ENCODE measurements at places on chromosomes 5 and 9. TPM values are rescaled to one million over a fixed set of nuclear protein-coding genes. Genes with fewer than 3 reads are reported as not detected.

- no peak overlapping the region for H3K4me3 ChIP-seq
- H3K36me3 ChIP-seq: no peaks in the 10 kb centered on the region
- H3K27me3 ChIP-seq: no peaks in the 10 kb centered on the region
- no peaks in the 10 kb centered on the region for H3K4me1 ChIP-seq
Observed at GRCh38 chr5:146762830-146763229, 115.7 kb downstream of the PPP2R2B start.

DNA sequence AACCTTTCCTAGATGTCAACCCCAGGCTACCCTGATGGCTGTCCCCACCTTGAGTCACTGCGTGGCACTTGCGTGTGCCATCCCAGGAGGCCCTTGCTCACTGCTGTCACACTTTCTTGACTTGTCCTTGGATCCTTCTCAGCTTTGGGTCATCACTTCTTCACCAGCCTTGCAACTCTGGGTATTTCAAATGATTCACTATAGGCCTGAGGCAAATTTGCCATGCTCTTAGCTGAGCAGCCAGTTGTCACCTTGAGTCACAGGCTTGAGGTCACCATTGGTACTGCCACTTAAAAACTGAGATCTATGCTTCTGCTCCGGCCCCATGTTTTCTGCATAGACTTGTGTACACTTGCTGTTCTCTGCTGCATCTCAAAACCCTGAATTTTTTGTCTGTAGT, 84.7 kb downstream of the BASP1 start:
- H3K27ac ChIP-seq: no peak overlapping the region
- H3K4me3 ChIP-seq: no peak overlapping the region
- no peak for DNase-seq
- no peaks in the 10 kb centered on the region for H3K36me3 ChIP-seq

- peaks cover 6% of the 10 kb centered on the region for H3K4me1 ChIP-seq
- H3K27me3 ChIP-seq: no peaks in the 10 kb centered on the region
- no peaks in the 10 kb centered on the region for H3K36me3 ChIP-seq
- no peak overlapping the region for H3K27ac ChIP-seq
Observed at GRCh38 chr5:68071282-68071632, 144.3 kb upstream of the PIK3R1 start.

GRCh38 chr5:97019435-97020117, 83.7 kb downstream of the LNPEP start:
- peak; percentile 45 for DNase-seq
- no peaks in the 10 kb centered on the region for H3K4me1 ChIP-seq
- no peaks in the 10 kb centered on the region for H3K27me3 ChIP-seq
- H3K4me3 ChIP-seq: no peak overlapping the region

GRCh38 chr5:14420101-14420811, 161.3 kb upstream of the OTULINL start:
- H3K4me3 ChIP-seq: no peak overlapping the region
- no peaks in the 10 kb centered on the region for H3K4me1 ChIP-seq
- H3K27me3 ChIP-seq: no peaks in the 10 kb centered on the region
- peaks cover 85% of the 10 kb centered on the region for H3K36me3 ChIP-seq
- no peak overlapping the region for H3K27ac ChIP-seq

DNA sequence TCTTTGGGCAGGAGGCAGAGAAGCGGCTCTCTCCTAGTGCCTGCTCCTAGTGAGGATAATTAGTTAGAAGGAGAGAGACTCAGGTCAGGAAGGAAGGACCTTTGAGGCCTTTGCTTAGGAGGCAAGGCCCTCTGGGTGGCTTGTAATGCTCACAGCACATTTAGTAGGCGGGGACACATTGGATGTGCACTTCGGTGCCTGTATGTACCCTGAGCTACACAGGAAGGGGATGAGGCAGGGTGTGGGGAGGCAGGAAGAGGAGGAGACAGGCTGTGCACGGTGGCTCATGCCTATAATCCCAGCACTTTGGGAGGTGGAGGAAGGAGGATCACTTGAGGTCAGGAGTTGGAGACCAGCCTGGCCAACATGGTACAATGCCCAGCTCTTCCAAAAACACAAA, 7.2 kb upstream of the LCN2 start:
- H3K27me3 ChIP-seq: no peaks in the 10 kb centered on the region
- no peak overlapping the region for H3K27ac ChIP-seq
- no peak overlapping the region for H3K4me3 ChIP-seq
- H3K36me3 ChIP-seq: no peaks in the 10 kb centered on the region

DNA sequence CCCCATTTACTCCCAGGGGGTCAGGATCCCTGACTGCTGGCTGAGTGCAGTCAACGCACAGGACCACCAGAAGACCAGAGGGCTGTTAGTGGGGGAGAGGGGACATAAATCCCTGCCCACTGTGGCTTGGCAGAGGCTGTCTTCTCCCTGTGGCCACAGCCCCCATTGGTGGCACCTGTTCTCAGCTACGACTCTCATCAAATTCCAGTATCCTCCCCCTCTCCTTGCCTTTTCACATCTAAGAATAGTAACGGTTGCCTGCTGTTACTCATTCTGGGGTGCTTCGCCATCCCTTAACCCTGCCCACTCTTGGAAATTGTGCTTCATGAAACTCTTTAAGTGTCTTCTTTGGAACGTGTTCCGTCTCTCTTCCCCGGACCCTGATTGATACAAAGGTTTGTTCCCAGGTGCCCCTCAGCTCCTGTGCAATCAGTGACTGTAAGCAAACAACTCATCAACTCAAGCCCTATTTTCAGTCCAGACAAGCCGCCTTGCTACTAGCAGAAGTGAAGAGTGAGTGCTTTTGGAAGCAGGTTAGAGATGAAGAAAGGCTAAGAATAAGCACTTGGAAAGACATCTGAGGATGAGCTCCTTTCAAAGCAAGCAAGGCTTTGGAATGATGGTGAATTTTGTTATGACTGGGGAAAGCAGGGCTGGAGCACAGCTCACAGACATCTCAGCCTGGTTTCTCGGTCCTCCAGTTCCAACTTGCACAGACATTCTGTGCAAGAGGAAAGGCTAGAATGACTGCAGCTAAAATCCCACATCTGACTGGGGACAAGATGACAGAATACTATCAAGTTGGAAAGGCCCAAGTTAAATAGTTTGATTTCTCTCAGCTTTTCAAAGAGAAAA, 22.9 kb upstream of the DENND1A start:
- H3K27me3 ChIP-seq: peaks cover 41% of the 10 kb centered on the region
- DNase-seq: no peak
- H3K36me3 ChIP-seq: no peaks in the 10 kb centered on the region
- H3K27ac ChIP-seq: no peak overlapping the region
- no peaks in the 10 kb centered on the region for H3K4me1 ChIP-seq
- H3K4me3 ChIP-seq: no peak overlapping the region

DNA sequence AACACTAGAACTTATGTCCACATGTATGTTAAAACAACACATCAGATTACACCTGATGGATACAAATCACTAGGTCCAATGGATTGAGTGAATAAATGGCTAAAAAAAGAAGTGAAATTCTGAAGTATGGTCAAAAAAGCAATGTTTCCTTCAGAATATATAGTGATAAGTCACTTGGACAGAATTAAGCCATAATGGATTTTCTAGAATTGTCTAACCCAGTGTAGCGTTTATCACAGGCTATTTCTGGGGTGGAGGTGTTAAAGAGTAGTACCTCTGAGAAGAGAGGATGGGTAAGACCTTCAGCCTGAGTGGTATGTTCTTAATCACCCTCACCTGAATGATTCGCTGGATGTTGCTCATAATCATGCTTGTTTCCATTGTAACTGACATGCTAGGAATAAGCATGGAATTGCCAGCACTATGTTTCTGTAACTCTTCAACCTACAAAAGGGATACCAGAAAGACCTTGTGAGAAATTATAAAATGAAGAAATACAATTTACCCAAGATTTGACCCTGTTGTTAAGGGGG, 33.2 kb downstream of the SLC31A2 start:
- H3K27ac ChIP-seq: no peak overlapping the region
- DNase-seq: no peak
- peaks cover 100% of the 10 kb centered on the region for H3K36me3 ChIP-seq
- H3K27me3 ChIP-seq: no peaks in the 10 kb centered on the region
- no peak overlapping the region for H3K4me3 ChIP-seq

- H3K4me3 ChIP-seq: no peak overlapping the region
- no peak overlapping the region for H3K27ac ChIP-seq
- H3K27me3 ChIP-seq: no peaks in the 10 kb centered on the region
Observed at GRCh38 chr9:71928806-71929205, 17.4 kb downstream of the C9orf85 start.

DNA sequence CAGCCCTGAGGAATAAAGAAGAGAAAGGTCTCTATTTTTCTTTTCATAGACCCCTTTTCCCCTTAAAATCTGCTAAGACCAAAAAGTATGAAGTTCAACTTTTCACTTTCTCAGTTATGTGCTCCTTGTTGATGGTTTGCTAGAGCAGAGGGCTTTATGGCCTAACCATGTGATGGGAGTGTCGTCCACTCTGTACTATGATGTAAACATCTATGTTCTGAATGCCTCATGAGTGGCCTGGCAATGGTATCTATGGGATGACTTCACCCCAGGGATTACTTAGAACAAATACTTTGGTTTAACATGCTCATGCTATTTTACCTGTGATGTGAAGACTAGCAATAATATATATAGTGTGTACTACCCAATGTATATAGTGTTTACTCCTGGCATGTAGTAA, 43.7 kb upstream of the MIER3 start:
- H3K4me1 ChIP-seq: no peaks in the 10 kb centered on the region
- H3K27me3 ChIP-seq: peaks cover 6% of the 10 kb centered on the region
- H3K36me3 ChIP-seq: no peaks in the 10 kb centered on the region
- H3K4me3 ChIP-seq: no peak overlapping the region

DNA sequence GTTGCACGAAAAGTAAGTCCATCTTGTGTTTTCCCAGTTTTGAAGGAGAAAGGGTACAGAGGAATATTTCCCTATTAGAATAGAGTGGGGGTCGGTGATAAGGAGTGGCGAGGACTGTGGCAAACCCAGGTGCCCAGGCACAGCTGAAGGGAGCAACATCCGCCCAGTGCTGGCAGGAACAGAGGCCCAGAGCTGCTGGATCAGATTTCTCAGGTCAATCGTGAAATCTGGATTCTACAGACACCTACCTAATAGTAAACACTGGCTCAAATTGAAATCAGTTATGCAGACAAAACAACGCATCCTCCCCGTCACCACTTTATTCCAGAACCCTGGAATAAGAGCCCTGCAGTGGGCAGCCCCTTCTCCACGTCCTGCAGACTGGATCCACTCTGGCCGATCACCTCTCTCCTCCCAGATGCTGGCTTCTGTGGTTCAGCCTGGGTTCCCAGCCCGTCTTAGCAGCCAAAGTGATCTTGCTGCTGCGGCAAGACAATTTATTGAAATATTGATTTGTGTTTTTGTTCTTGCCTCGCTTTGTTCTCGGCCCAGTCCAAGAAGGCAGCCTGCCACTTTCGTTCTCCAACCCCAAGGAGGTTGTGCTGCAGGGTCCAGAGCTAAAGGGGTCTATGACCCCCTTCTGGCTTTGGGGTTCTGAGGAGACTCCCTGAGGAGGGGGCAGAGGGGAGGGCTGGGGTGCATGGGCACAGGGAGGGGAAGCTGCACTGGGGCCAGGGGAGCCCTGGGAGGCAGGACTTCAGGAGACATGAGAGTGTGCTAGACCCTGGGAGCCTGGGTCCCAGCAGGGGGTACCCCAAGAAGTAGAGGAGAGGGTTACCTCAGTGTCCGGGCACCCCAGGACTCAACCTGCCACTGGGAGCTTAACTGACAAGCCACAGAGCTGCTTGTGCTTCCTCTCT, 103.3 kb downstream of the ZNF354C start:
- no peaks in the 10 kb centered on the region for H3K27me3 ChIP-seq
- H3K4me1 ChIP-seq: peaks cover 12% of the 10 kb centered on the region
- H3K36me3 ChIP-seq: peaks cover 12% of the 10 kb centered on the region
- H3K27ac ChIP-seq: no peak overlapping the region
- DNase-seq: no peak

GRCh38 chr5:141734501-141735229, 52.6 kb upstream of the ARAP3 start:
- no peaks in the 10 kb centered on the region for H3K27me3 ChIP-seq
- H3K36me3 ChIP-seq: no peaks in the 10 kb centered on the region
- no peak overlapping the region for H3K27ac ChIP-seq

The HRH2 gene
- 11.3 TPM for polyA plus RNA-seq

The RUFY1 gene
- polyA plus RNA-seq: 26.0 TPM

The NUTM2G gene
- polyA plus RNA-seq: not detected

The EGR1 gene
- polyA plus RNA-seq: 45.4 TPM

The PKD2L2 gene
- not detected for polyA plus RNA-seq

The PCA3 gene
- not detected for polyA plus RNA-seq

Data from stomach (tissue), 19 donors.